ENCODE measurements at places on chromosomes 13 and 19.

GRCh38 chr13:30551189-30551588 lies 66.5 kb upstream of the USPL1 start:
- peak; percentile 33 for DNase-seq

GRCh38 chr19:12779162-12779993 lies 4.0 kb upstream of the HOOK2 start:
- peak; percentile 95 for DNase-seq

DNA sequence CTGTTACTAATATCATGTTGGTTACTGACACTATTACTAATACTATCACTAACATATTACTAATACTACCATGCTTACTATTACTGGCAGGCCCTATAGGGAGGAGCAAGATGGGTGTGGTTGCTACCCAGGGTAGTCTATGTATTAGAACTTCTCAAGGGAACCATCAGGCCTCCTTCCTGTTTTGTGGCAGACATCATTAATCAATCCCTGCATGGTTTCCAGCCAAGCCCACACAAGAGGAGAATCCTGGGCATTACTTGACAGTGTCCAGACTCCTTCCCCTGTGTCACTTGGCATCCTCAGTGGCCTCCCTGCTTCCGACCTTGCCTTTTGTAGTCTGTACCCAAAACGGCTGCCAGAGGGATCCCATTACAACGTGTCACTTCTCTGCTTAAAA lies 8.9 kb downstream of the HAS1 start:
- peak; percentile 21 for DNase-seq

DNA sequence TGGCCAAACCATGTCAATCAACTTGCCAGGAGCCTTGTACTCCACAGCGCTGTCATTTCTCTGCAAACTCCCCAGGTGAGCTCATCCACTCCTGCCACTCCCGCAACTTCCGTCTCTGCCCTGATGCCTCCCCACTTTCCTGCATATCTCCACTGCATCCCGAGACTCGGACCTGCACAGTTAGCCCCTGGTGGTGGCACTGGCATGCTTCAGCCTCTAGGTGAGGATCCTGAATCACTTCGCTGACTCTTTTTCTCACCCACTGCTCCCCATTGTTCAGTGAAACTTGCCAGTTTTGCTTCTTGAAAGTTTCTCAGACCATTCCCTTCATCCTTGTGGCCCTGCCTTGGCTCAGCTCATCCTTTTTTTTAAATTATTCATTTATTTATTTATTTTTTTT lies 3.4 kb upstream of the CTU1 start:
- no peak for DNase-seq

- DNase-seq, result no peak
Observed at GRCh38 chr13:37956536-37956935, 87.0 kb upstream of the TRPC4 start.

DNA sequence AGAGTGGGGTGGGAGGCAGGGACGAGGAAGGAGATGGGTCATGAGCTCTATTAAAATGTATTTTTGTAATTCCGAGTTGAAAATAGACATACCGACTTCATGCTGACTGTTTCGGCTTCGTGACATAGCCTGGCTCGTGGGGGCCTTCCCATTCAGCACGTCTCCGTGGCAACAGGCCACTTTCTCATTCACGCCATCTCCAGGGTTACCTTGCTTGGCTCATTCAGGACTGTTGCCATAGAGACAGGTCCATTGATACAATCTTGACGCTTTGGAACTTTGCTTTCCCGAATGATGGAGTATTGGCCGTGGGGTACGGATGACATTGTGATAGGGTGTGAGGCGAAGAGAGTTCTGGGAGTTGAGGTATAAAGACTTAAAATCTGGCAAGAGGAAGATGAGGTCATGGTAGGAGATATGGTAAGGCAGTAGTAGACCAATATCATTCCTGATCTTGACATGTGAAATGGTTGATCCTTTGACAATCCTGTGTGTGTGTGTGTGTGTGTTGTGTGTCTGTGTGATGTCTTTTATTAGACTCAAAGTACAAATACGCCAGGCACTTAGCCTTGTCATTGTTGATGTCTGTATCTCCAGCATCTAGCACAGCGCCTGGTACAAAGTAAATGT lies 97.3 kb downstream of the CACNA1A start:
- DNase-seq, result no peak

DNA sequence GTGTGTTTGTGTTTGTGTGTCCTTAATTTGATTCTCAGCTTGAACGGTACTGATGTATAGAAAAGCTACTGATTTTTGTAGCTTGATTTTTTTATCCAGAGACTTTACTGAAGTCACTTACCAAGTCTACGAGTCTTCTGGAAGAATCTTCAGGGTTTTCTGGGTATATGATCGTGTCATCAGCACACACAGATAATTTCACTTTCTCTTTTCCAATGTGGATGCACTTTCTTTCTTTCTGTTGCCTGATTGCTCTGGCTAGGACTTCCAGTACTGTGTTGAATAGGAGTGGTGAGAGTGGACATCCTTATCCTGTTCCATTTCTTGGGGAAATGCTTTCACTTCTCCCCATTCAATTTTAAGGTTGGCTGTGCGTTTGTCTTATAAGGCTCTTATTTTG lies 7.9 kb upstream of the LILRB1 start:
- DNase-seq, result no peak

- no peak for DNase-seq
Observed at GRCh38 chr19:35449359-35450043, 1.4 kb downstream of the FFAR2 start.

DNA sequence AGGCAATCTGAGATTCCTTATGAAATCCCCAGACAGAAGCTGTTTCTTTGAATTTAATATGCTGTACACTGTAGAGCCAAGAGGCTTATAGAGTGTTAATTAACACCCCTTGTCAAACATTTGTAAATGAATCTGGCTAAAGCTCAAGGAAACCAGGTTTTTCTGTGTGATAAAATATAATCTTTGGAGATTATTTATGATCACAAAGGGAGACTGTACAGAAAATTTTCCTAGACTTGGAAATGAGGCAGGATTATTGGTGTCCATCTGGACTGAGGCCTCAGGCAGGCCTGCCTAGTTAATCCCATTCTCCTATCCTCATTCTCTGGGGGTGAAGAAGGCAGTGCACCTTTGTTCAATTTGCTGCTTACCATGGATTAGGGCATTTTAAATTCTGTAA lies 17.8 kb downstream of the KL start:
- DNase-seq, result no peak

Data from fibroblast of skin of scalp (primary cell).